Nasal cavity respiratory epithelium epithelial cell of viscerocranial mucosa (primary cell): ENCODE measurements at places on chromosomes 2 and 18. TPM values are rescaled to one million over a fixed set of nuclear protein-coding genes. Genes with fewer than 3 reads are reported as not detected.

The SLC4A3 gene
- 1.7 and 6.9 TPM in 2 replicates for total RNA-seq

The ARPC2 gene
- total RNA-seq, result 526 and 586 TPM in 2 replicates

The PELI1 gene
- total RNA-seq, result 33.2 and 57.3 TPM in 2 replicates

The SLC35G4 gene
- total RNA-seq, result not detected in 2 replicates

The DARS1 gene
- total RNA-seq, result 80.3 and 142 TPM in 2 replicates

The GNAL gene
- total RNA-seq, result 9.6 and 17.1 TPM in 2 replicates

The SLC5A7 gene
- total RNA-seq, result not detected in 2 replicates

The CCDC121 gene
- total RNA-seq, result 0.68 and 1.2 TPM in 2 replicates

The CCL20 gene
- 2.1 and 33.9 TPM in 2 replicates for total RNA-seq

The ALPI gene
- not detected in 2 replicates for total RNA-seq

The C2orf15 gene
- total RNA-seq, result 0.93 and 2.1 TPM in 2 replicates

The CFC1 gene
- total RNA-seq, result not detected in 2 replicates

The DIPK1C gene
- total RNA-seq, result not detected in 2 replicates

The KLHL30 gene
- total RNA-seq, result 0.34 and 0.36 TPM in 2 replicates

The CCDC88A gene
- 20.5 and 23.5 TPM in 2 replicates for total RNA-seq
